ENCODE measurements at places on chromosomes 13 and 19.

- DNase-seq: peak; percentile 87
Measured at GRCh38 chr19:53977991-53978731, 13.3 kb upstream of the CACNG6 start.

- DNase-seq: no peak
Measured at GRCh38 chr13:20136781-20137703, 23.8 kb downstream of the GJA3 start.

DNA sequence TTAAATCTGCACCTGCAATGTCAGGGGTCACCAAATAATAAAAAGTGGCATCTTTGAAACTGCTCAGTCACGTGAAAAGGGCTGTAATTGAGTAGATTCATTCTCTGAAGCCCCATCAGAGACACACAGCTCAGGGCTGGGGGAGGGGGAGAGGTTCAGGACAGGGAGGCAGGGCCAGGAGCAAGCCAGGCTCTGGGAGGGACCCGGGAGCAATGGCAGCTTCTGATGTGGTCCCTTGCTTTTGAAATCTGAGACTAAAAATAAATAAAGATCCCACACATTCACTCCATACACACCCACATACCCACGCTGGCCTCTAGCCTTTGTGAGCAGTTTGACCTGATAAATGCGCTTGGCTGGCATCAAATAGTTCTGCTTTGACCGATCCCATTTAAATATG is 32.8 kb downstream of the GSX1 start:
- no peak for DNase-seq

DNA sequence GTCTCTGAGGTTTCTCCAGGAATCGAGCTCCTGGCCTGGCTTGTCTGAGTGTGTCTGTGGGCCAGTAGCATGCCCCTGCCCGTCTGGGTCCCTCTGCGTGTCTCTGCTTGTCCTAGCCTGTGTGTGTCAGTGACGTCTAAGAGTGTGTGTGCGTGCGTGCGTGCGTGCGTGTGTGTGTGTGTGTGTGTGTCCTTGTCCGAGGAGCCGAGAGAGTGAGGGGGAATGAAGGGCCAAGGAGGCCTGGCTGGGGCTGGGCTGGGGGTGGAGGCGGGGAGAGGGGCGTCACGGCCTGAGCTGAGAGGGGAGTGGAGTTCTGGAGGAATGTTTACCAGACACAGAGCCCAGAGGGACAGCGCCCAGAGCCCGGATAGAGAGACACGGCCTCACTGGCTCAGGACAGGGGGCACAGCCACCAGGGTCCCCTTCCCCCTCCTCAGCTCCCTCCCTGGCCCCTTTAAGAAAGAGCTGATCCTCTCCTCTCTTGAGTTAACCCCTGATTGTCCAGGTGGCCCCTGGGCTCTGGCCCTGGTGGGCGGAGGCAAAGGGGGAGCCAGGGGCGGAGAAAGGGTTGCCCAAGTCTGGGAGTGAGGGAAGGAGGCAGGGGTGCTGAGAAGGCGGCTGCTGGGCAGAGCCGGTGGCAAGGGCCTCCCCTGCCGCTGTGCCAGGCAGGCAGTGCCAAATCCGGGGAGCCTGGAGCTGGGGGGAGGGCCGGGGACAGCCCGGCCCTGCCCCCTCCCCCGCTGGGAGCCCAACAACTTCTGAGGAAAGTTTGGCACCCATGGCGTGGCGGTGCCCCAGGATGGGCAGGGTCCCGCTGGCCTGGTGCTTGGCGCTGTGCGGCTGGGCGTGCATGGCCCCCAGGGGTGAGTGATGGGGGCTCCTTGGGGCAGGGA is at the start of gene AXL:
Gene AXL (plus strand): TSS at position 609 of the 893 bp plus-strand sequence. CDS start 170 bp downstream, at position 779.
- DNase-seq: peak; percentile 88

DNA sequence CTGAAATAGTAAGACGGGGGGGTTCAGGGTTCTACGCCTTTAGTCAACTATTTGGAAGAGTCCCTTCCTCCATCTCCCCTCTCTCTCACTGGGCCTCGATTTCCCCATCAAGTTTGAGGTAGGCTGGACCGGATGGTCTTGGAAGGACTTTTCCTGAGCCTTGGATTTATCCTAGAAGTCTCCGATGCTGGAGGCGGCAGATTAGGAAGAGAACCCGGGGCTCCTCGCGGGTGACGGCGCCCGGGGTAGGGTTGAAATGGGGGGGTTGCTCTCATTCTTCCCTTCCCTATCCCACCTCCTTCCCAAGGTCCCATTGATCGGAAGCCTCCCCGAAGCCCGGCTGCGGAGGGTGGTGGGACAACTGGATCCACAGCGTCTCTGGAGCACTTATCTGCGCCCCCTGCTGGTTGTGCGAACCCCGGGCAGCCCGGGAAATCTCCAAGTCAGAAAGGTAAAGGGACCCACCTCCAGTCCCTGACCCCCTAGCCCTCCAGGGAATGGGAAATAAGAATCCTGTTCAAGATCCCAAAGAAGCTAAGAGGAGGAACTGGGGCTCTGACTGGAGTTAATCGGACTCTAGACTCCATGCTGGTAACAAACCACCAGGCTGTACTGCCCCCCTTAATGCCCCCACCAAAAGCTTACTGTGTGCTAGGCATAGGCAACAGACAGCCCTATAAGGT is 781 bp downstream of the QPCTL start:
- DNase-seq: peak; percentile 79

- peak; percentile 88 for DNase-seq
Measured at GRCh38 chr19:5128251-5128935, 159.5 kb downstream of the KDM4B start.

DNA sequence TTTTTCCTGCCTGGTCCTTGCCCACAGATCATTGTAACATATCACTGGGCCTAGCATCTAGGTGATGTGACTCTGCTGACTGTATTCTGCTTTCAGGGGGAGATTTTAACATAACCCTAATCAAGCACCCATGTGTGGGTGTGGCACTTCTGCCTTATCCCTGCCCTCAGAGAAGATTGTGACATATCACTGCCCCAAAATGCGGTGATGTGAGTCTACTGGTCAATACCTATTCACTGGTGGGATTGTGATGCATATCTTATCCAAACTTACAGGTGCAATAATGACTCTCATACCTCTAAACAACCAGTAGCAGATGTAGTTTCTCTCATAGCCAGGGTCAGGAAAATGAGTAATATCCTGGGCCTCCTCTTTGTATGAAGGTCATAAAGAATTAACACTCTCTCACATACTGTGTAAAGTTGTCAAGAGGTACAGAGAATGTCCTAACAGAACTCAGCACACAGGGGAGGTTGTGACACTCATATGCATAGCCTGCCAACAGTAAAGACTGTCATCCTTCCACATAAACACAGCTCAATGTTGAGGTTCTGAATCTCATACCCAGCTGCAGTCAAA is 12.1 kb upstream of the ZNF681 start:
- no peak for DNase-seq

Measured in AG08395 (cell line).